NCI-H1436 treated with DMSO at 0.1 percent for 48 hours (cell line): ENCODE measurements at places on chromosomes 7 and 10.

GRCh38 chr10:79135790-79136189 lies 67.0 kb downstream of the ZMIZ1 start:
- no peak for DNase-seq

DNA sequence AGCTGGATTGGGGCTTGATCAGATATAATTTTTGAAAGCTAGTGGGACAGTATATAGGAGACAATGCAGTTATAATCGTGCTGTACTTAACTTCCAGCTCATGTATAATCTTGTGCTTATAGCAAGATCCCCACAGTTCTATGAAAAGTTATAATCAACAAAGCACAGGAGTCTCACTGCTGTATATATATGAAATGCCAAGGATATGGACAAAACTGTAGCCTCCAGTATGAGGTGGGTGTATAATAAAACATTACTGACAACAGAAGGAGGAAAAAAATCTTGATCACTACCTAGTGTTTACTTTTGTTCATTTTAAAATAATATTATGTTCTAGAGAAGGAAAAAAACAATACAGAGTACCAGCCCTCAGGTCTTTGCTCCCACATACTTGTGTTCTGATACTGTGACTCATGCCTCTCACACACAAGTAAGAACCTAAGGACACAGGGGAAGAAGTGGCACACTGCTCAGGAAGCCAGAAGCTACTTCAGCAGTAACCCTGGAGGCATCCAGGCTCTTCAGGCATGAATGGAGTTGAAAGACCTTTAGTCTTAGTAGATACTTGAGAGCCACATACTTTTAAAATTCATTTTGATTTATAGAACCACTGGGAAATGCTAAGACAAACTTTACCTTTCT lies 265.7 kb upstream of the IMMP2L start:
- no peak for DNase-seq

GRCh38 chr10:20993389-20993788 lies 96.3 kb upstream of the NEBL start:
- no peak for DNase-seq

GRCh38 chr7:156920076-156920475 lies 27.1 kb upstream of the LMBR1 start:
- DNase-seq = no peak

- no peak for DNase-seq
These were observed 2.9 kb upstream of the ATP6V0E2 start for GRCh38 chr7:149870701-149871483.

GRCh38 chr10:79361726-79362397 lies 14.6 kb downstream of the PPIF start:
- DNase-seq = no peak

GRCh38 chr10:33398796-33399195 lies 64.3 kb upstream of the NRP1 start:
- no peak for DNase-seq

- DNase-seq = no peak
These were observed 68.9 kb downstream of the CDK6 start for GRCh38 chr7:92767437-92767836.

GRCh38 chr10:100238429-100238828 lies 9.0 kb upstream of the CHUK start:
- DNase-seq = no peak

GRCh38 chr10:10432296-10433035 lies 585.2 kb upstream of the CELF2 start:
- no peak for DNase-seq

DNA sequence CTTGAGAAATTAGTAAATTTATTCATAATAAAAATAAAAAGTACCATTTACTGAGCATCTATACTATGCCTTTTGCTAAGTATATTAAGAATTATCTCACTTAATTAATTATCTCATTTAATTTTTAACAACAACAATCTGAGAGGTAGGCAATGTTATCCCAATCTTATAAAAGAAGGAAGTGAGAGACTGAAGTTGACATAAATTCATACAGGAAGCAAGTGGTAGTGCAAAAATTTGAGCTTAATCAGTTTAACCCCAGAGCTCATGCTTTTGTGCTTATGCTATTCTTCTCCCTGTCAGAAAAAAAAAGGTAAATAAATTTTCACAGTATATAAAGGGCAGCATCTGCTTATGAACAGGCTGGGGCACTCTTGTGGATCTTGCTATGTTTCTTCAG lies 2.7 kb upstream of the LIPF start:
- no peak for DNase-seq

DNA sequence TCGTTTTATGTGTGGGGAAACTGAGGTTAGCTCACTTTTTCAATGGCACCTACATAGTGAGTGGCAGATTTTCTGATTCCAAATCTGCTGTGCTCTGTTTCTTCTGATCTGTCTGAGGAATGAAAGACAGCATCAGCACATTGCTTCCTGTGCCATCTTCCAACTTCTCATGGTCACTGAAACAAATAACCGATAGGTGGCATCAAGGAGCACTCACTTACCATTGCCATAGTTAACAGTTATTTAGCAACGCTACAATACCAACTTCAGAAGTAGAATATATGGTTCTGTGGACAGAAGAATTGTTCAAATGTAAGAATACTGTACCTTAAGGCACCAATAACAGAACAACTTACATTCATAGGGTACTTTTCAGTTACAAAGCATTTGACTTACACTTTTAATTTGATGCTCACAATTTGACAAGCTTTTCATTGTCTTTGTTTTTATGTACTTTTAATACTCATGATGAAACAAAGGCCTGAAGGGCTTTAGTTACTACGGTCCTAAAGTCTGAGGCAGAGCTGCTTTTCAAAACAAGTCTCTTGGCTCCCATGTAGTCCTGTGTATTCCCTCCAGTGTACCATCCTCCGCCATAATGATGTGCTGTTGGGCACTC lies 228.9 kb upstream of the TCF7L2 start:
- DNase-seq = no peak

DNA sequence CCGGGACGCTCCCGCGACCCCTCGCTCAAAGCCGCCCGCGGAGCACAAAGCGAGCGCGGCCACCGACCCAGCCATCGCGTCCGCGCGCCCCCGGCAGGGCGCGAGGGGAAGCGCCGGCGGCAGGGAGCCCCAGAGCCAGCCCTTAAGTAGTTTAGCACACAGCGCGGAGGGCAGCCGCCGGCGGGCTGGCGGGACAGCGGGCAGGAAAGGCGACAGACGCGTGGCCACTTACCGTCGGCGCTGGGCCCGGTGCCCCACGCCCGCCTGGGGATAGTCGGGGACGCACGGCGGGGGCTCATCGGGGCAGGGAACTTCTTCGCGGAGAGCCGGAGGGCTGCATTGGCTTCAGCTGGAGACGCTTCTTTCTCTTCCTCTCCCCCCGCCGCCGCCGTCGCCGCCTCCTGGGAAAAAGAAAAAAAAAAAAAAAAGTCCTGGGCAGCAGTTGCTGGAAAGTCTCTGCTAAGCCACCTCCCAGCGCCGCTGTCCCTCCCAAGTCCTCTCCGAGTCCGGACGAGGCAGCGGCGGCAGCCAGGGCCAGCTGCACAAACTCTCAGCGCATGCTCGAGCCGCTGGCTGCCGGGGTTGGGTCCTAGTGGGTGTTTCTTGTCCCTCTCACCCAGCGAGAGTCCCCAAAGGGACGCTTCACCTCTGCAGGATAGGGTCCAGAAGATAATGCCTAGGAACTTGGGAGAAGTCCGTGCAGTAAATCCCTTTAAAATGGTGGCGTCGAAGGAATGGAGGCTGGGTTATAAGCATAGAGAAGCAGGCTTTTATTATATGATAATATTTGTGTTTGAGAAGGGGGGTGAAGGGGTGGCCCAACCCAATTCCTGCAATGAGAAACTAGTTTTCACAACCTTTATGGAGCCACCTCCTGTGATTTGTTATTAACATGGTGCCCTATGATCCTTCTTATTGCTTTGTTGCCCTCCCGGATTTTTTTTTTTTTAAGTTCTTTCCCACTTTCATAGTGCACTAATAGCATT lies at the start of gene TSPAN12:
Gene TSPAN12, minus strand, starts transcription at position 557 of the 986 bp plus-strand sequence. CDS start 1,381 bp downstream, outside the sequence.
- no peak for DNase-seq

GRCh38 chr10:75497997-75498883 lies 66.8 kb downstream of the LRMDA start:
- no peak for DNase-seq

DNA sequence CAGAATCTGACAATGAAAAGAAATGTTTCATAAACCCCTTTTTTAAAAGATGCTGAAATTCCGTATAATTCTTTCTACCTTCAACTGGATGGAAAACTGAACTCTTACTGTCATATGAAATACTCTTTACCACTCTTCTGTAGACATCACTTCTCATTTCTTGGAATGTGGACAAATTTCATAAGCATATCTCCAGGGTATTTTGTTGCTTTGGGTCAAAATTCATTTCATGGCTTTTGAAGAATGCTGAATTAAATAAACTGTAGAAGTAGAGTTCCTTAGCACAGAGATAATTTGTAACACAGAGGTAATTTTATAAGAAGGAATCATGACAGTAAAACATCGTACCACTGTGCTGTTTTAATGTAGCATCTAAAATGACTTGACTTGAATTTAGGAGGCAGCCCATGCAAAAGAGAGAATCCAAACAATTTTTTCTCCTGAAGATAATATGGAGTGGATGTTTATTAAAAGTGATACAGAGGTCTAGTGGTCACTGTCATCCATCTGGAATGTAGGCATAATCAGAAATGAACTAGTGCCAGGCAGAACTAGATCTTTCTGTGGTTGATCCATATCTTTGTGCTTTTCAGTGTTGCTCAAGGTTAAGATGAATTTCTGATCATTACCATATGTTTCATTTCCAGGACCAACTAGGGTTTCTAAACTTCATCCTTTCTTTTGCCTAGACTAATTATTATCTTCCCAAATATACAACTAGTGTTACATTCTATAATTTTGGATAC lies 492.0 kb downstream of the KIF20B start:
- DNase-seq = no peak

- no peak for DNase-seq
These were observed 228.7 kb downstream of the CHRM2 start for GRCh38 chr7:137097111-137097510.

- no peak for DNase-seq
These were observed 98.3 kb downstream of the CHST15 start for GRCh38 chr10:123995082-123995460.

DNA sequence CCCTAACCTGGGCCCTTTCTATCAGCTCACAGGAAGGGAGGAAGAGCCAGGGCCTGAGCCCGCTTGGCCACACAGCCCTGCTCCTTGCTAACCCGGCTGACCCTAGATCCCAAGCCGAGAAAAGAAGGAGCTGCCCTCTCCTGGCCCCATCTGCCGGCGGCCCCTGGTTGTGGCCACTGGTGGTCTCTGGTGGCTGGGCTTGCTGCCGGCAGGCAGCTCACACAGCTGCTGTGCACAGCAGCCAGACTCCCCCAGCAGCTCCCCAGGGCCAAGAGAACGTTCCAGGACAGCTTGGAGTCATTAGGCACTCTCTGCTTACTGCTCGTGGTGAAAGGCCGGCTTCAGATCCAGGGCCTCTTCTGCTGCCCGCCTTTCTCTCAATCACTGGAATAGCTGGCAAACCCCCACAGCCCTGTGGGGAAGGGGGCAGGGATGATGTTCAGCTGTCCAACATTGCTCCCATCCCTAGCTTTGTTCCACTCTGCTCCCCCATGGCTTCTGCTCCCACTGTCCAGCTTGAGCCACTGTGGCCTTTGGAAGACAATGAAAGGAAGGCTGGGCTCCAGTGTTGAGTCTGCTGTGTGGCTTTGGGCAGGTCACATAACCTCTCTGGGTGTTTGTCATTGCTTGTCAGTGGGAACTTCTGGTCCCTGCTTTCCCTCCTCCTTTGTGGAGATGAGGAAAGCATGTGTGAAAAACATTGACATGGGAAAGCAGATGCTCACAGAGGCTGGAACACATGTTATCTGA lies 35.4 kb upstream of the COL13A1 start:
- DNase-seq = no peak

- DNase-seq = no peak
These were observed 57.6 kb downstream of the LRGUK start for GRCh38 chr7:134184767-134185166.

DNA sequence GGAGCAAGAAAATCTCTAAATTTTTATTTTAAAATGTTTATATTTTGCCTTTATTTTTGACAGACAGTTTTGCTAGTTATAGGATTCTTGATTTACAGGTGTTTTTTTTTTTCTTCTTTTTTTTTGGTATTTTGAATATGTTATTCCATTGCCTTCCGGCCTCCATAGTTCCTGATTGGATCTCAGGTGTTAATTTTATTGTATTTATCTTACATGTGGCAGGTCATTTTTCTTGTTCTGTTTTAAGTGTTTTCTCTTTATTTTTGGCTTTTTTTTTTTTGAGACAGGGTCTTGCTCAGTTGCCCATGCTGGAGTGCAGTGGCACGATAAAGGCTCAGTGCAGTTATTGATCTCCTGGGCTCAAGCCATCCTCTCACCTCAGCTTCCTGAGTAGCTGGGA lies 73.9 kb downstream of the MLLT10 start:
- no peak for DNase-seq

GRCh38 chr7:94908323-94909178 lies 1.2 kb downstream of the PPP1R9A start:
- no peak for DNase-seq

- no peak for DNase-seq
These were observed 101.0 kb downstream of the AOAH start for GRCh38 chr7:36623247-36623646.

- no peak for DNase-seq
These were observed 770 bp downstream of the PLXNA4 start for GRCh38 chr7:132575419-132575981.

GRCh38 chr7:73703757-73704639 lies 15.5 kb downstream of the STX1A start:
- DNase-seq = no peak

DNA sequence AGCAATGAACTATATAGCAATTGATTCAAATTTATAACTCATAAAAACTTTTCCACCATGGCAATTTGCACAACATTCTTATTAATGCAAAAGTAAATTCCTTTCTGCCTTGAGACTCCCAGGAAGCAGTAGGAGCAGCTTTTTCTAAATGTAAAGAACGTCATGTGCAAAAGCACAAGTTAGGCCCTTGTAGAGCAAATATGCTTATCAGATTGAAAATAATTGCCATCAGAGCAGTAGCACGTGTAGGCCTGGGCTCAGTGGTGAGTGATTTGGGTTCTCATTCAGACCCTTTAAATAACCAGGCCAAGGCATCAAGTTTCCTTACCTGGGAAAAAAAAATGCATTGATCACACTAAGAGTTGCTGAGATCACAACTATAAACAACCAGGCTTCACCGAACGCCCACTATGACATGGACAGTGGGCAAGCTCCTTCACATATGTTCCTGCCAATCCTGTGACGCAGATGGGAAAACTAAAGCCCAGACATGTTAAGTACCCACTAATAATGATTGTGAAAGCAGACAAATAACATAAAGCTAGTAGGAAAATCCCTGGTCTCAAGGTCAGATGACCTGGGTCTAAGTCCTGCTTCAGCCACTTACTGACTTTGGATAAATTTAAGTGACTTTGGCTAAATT lies 22.1 kb upstream of the SAR1A start:
- no peak for DNase-seq

GRCh38 chr10:100359529-100360150 lies 12.6 kb downstream of the SCD start:
- no peak for DNase-seq

DNA sequence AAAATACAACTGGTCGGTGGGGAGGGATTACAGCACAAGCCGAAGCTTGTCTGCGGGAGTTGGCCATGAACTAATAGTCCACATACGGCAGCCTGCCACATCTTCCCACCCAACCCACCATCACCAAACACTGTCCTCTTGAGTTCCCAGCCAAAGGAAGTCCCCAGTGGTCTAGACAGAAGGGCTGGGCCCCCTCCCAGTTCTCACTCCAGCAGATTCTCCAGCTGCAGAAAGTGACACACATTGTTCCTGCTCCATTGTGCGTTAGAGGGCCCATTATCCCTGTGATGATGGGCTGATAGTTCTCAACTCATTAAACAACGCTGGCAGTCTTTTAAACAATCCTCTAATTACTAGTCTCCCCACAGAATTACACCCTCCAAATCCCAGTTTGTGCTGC lies 148.0 kb downstream of the FGFR2 start:
- no peak for DNase-seq

- no peak for DNase-seq
These were observed 46.3 kb downstream of the MTPN start for GRCh38 chr7:135930565-135931461.
